ENCODE measurements at places on chromosomes 4 and X.

- DNase-seq, result no peak
Measured at GRCh38 chrX:144801786-144802185, 445.5 kb upstream of the SPANXN1 start.

GRCh38 chr4:144360146-144360793, 219.8 kb upstream of the GYPA start:
- no peak for DNase-seq

DNA sequence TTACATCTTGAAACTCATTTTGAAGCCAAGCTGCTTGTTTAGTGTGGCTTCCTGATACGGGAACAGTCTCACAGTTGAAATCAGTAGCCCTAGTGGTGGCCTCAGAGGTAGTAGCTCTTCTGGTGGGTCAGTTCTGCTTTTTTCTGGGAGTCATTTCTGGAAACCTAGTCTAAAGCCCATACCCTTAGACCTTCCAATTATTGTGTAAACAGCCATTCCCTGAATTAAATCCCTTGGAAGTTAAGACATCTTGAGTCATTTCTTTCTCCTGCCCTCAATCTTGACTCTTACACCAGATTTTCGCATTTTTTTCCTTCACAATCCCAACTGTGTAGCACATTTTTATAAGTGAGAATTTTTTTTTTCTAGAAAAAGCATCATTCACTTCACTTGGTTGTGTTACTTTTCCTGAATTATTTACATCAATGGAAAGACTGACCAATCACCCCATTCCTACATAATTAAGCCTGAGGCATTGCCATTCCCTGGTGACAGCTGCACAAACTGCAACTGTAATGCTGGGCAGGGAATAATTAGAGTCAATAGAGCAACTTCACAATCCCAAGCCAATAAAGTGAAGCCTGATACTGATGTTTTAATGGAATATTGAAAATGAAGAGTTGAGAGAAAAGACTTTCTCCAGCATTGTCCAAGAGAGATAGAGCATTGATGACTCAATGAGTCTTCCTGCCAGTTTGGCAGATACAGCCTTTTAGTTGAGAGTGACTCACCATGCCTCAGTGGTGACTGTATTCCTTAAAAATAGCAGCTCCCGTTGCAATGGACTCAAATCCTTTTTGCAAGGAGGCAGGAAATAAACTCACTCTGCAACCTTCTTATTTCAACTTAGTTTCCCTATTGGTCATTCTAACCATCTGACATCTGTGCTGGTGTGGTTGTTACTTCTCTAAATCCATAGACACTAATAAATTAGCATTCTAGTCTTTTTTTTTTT, 13.0 kb upstream of the SEPSECS start:
- peak; percentile 97 for DNase-seq

- no peak for DNase-seq
Measured at GRCh38 chr4:13511101-13511500, 27.0 kb upstream of the RAB28 start.

- no peak for DNase-seq
Measured at GRCh38 chrX:115579327-115579726, 18.4 kb downstream of the PLS3 start.

GRCh38 chr4:1137850-1138249, 24.5 kb upstream of the RNF212 start:
- no peak for DNase-seq

DNA sequence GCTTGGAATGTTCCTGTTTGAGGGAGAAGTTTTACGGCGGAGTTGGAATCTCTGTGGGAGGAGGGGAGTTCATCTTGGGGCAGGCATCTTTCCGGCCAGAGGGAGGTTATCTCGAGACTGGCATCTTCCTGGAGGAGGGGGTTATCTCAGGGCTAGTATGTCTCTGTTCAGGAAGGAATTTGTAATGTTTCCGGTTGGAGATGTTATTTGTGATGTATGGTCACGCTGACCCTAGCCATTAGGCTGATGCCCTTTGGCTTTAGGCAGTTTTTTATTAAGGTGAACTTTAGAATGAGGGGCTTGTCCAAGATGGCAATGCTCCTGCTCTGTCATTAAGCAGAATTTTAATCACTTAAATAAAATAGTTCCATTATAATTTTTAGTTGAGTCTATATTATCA, 449.7 kb downstream of the PCDH10 start:
- DNase-seq, result peak; percentile 29

GRCh38 chr4:2928242-2929176, 34.7 kb downstream of the NOP14 start:
- DNase-seq, result no peak

DNA sequence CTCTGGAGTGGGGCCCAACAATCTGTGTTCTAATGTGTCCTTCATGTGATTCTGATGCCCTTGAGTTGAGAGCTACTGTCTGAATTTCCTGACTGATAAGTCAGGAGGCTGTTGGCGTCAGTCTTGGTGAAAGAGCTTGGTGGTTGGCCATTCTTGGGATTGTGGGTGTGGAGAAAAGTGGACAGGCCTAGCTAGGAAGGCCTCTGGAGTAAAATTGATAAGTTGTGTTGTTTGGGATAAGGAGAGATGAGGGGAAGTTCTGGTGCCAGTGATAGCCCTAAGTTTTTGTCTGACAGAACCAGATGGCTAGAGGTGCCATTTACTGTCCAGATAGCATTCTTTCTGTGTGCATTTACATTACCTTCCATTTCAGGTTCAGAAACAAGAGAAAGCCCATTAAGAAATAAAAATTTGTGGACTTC, 11.7 kb downstream of the NSD2 start:
- DNase-seq, result no peak

- DNase-seq, result no peak
Measured at GRCh38 chr4:112361181-112361791, 64.1 kb downstream of the ALPK1 start.

- DNase-seq, result no peak
Measured at GRCh38 chr4:168751263-168752225, 254.7 kb downstream of the PALLD start.

DNA sequence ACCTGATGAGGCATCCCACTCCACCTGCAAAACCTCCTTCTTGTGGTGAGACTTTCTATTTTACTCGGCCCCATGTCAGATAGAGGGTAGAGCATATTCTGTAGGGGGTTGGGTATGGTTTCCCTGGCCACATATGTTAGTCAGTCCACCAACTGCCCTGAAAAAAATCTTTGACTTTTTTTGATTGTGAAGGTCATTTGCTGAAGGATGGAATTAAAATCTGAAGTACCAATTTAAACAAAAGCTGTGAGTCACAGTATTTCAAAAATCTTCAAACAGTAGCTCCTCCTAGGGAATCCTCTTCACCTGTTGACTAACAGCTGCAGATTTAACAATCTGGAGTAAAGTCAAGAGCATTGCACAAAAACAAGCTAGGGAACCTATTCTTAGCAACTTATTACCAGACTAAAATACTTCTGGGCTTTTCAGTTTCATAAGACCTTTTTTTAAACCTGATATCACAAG, 8.0 kb upstream of the CCDC110 start:
- DNase-seq, result no peak

DNA sequence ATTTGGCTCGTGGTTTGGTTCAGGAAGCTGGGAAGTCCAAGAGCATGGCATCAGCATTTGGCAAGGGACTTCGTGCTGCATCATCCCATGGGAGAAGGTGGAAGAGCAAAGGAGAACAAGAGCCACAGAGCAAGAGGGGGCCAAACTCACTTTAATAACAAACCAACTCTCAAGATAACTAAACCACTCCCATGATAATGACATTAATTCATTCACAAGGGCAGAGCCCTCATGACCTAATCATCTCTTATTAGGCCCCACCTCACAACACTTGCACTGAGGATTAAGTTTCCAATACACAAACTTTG, 113.4 kb upstream of the ATXN3L start:
- DNase-seq, result no peak

GRCh38 chr4:42083816-42084215, 68.6 kb downstream of the BEND4 start:
- DNase-seq, result no peak

DNA sequence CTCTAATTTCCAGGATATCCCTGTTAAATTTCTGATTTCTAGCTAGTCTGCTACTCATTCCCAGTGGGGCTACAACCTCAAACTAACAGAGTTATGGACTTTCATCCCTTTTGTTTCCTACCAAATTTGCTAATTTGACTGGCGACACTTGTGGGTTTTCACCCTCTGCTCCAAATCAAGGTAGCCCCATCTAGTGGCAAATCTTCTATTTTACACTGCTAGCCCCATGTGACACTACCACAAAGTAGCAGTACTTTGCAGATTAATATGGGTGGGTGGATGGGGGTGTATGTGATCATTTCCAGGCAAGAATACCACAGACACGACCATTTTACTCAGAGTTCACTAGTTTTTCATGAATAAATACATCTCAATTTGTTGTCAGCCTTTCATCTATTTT, 150.3 kb downstream of the MSL3 start:
- DNase-seq, result peak; percentile 28

GRCh38 chrX:3550160-3550751, 163.2 kb downstream of the PRKX start:
- DNase-seq, result no peak

DNA sequence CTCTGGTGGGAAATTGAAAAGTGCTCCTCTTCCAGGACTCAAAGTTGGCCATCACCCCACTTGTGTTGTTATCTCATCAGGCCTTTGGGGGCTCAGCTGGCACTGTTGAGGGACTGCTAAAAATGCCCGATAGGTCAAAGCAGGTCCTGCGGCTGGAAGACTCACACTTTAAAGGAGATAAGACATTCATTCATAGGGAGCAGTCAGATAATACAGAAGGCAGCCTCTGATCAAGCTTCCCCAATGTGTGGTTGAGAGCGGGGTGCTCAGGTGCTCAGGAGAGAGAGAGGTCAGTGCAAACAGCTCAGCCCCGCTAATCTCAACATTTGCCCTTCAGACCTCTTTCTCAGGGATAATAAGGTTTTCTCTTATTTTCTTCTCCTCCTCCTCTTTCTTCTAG, 70.3 kb downstream of the TMEM154 start:
- no peak for DNase-seq

- peak; percentile 33 for DNase-seq
Measured at GRCh38 chr4:76377911-76378310, 43.0 kb downstream of the CCDC158 start.

Measured in kidney capillary endothelial cell (primary cell).